Anterior cingulate cortex (tissue), 58 donors: ENCODE measurements at places on chromosomes 12 and 14.

DNA sequence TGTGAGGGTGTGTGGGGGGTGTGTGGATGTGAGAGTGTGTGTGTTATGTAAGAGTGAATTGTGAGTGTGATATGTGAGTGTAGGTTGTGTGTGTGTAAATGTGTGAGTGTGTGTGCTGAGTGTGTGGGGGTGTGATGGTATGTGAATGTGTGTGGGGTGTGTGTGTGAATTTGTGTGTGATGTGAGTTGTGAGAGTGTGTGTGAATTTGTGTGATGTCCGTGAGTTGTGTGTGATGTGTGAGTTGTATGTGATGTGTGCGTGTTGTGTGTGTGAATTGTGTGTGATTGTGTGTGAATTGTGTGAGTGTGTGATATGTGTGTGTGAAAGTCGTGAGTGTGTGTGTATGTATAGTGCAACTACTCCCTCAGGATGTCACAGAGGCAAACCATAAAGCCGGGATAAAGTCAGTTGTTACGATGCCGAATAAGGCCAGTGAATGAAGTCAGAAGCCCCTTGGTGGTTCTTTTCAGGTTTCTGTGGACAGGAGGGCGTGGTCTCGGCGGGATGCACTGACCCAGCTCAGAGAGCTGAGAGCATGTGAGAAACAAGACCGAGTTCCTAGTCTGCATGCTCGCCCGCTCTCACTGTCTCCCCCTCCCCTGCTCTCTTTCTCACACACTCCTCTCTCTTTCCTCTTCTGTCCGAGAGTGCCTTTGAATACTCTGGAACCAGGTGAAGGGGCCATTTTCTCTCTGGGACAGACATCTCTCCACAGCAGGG is 71.8 kb upstream of the MAX start:
- peak; percentile 25 for DNase-seq

DNA sequence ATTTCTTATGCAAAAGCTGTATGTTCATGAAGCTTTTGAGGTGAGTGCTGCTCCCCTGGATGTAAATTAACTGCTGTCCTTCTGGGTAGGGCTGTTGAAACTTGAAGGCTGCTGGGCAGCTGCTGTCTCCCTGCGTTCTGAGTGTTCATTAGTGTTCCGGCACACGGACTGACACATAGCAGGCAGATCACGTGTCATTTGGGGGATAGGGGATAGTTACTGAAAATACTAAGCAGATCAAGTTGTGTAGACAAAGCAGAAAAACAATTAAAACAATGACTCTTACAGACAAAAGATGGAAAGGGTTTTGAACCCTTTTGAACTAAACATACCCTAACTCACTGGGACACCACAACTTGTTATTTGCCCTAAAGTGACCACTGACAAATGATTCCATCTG is 82.5 kb downstream of the PRICKLE1 start:
- DNase-seq: no peak

DNA sequence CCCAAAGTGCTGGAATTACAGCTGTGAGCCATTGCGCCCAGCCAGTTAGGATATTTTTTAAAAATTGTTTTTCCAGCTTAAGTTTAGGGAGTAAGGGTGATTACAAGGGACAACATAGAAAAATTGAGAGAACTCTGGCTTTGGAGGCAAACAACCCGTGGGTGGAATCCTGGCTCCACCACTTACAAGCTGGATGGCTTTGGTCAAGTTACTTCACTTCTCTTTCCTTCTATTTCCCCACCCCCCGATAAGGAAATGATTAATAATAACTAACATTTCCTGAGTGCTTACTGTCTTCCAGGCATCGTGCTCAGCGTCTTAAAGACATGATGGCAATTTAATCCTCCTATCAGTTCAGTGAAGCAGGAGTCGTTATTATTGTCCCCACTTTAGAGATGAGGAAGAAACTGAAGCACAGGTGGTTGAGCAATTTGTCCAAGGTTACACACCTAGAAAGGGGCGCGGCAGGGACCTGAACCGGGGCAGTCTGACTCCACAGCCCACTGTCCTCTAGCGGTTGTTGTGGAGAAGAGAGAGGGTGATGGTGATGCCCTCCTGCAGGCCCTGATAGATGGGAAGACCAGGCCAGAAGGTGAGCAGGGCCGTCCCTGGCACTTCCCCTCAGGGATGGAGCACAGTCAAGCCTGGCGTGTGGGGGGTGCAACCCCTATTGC is 16.7 kb upstream of the FAIM2 start:
- DNase-seq: no peak

DNA sequence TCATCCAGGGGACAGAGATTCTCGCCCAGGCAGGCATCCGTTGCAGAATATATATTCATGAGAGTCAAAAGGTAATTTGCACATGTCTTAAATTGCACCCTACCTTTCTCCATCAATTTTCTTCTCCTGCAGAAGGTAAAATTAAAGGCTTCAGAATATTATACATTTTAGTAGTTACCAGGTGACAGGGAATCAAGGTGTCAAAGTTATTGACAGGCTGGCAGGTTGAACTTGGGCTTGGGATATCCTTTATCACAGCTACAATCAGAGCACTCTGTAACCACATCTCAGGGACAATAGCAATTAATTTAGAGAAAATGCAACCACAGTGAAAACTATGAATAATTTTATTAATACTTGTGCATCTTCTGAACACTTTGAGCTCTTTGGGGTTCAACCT is 66.9 kb upstream of the GSC start:
- no peak for DNase-seq

- DNase-seq: no peak
These were observed 13.0 kb upstream of the RIOX1 start for GRCh38 chr14:73477618-73478266.

DNA sequence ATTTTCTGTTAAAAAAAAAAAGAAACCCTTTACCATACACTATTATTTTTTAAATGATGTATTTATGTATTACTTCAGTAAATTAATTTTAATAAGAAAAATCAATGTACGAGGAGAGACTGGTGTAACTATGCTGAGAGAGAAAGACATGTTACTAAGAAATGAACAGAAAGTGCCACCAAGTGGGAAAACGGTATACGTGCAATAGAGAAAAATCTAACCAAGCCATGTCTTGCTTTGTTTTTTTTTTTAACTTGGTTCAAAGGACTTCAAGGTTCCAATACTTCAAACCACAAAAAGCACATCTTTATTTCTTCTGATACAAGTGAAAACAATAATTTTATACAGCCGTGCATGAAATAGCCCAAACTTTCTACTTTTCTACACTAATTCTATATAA is 22.9 kb downstream of the NDUFA12 start:
- DNase-seq: no peak

GRCh38 chr12:85425349-85425612 is 145.3 kb downstream of the ALX1 start:
- no peak for DNase-seq

- no peak for DNase-seq
These were observed 40.6 kb upstream of the RPH3A start for GRCh38 chr12:112750971-112751370.

DNA sequence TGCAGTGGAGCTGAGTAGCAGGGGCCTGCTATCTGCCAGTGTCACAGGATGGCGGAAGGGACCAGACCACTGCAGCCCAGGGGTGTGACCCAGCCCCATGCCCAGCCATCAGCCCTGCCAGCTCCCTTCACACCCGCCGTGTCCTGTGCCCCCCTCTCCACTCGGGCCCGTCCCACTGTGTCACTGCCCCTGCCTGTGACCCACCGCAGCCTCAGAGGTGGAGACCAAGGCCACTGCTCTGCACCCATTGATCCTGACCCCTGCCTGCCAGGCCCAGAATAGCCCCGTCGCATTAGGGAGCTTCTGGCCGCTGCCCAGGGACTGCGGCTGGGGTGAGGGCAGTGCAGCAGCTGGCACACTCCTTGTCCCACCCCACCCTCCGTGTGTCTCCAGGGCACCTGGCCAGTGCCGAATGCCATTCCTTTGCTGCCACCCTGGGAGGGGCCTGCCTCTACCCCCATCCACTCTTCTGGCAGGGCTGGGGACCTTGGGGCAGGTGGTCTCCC is 2.1 kb upstream of the CRIP2 start:
- DNase-seq: no peak

DNA sequence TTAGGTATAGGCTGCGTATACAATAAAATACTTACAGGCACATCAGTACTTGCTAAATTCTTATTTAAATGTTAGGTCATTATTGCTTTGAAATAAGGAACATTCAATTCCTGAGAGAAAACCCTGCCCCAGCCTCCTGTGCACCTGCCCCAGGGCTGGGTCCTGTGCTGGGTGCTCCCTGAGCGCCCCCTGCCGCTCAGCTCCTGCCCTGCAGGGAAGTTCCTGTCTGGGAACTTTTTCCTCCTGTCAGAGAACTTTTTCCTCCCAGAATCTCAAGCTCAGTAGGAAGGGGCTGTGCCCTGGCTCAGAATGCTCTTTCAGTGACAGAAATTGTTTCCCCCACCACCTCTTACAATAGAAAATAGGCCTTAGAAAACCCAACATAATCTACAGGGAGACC is 751.1 kb downstream of the TMEM121 start:
- DNase-seq: no peak

GRCh38 chr14:70168406-70168805 is 20.3 kb downstream of the SLC8A3 start:
- no peak for DNase-seq

GRCh38 chr14:68464711-68465110 is 328.2 kb downstream of the ZFP36L1 start:
- DNase-seq: no peak

DNA sequence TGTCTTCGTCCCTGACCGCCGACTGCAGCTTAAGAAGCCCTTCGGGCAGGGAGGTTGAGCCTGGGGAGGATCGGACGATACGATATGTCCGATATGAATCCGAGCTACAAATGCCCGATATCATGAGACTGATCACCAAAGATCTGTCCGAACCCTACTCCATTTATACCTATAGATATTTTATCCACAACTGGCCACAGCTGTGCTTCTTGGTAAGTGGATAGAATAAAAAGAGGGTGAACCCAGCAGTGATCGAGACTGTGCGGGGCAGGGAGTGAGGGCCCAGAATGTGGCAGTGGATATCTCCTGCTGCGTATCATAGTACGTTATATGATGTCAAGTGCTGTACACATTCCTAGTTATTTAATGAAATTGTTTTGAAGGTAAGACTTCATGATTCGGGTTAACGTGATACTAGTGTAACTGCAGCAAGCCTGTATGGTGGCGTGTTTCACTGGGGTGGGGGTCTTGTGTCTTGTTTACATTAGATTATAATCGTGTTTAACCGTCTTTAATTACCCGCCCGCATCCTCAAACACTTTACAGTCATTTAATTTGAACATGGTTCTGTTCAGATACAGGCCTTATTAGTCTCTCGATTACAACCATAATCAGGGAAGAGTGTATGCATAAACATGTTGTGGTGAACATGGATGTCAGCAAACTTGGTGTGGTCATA is 1.3 kb downstream of the NAA30 start:
- no peak for DNase-seq

DNA sequence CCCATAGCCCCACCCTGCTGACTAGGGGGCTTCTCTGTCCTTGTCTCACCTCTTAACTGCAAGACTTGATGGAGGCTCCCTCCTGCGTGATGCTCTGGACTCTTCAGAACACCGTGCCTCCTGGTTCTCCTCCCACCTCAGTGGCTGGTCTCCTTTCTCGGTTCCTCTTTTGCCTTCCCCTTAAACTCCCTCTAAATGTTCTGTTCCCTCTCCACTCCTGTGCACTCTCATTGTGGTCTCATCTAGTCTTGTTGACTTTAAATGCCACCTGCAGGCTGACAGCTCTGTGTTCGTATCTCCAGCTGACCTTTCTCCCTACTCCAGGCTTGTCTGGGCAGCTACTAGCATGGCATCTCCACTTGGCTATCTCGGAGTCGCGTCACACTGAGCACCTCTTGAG is 28.3 kb downstream of the DYNC1H1 start:
- no peak for DNase-seq

DNA sequence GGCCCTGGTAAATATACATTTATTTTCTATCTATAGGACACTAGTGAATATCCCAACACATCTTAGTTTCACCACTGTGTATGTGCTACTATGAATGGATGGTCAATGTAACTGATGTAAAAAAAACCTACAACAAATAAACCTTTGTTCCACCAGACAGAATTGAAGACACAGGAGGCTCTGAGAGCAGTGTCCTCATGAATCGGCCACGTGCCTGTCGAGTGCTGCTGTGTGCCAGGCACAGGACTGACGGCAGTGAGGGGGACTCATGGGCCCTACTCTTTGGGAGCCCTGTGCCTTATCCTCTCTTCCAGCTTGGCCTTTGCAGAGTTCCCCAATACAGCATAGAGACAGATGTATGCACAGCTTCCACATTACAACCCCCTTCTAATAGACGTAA is 18.2 kb downstream of the CINP start:
- DNase-seq: peak; percentile 69

DNA sequence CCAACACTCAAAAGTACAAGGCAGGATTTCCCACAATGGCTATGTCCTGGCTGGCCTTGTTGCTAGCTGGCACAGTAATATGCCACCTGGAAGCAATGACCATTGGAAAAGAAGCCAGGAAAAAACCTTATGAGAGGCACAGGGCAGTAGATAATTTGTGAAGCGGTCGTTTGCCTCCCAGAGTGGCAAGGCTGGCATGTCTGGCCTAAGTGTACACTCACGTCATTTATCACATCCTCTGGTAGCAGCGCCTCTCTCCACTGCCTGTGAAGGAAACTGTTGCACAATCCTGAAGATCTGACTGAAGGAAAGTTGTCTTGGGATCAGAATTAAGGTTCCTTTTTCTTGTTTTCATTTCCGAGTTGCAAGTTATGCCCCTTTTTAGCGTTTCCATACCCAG is 408.5 kb downstream of the ZFP36L1 start:
- DNase-seq: peak; percentile 61

GRCh38 chr12:132940071-132940719 is 15.9 kb downstream of the ZNF605 start:
- no peak for DNase-seq

- no peak for DNase-seq
These were observed 44.1 kb downstream of the TSPAN11 start for GRCh38 chr12:30970559-30971197.

GRCh38 chr12:78290606-78291345 is 460.1 kb downstream of the NAV3 start:
- DNase-seq: no peak

- no peak for DNase-seq
These were observed 107.3 kb downstream of the SLC38A4 start for GRCh38 chr12:46718495-46718894.

DNA sequence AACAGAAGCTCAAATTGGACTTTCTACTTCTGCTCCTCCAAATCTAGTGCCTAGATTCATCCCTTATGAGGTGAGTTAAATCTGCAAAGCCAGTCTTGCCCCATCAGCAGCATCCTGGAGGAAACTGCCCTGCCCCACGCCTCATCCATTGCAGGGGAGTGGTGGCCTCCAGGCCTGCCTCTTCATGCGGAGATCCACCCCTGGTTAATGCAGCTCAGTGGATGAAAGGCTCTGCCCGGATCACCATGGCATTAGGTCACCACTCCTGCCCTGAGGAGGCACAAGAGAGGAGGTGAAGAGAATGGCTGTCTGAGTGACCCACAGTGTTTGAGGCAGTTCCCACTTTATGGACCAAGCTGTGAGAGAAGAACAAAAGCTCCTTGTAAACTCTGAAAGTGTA is 218.1 kb downstream of the C12orf75 start:
- no peak for DNase-seq

- no peak for DNase-seq
These were observed 402.9 kb downstream of the ZFP36L1 start for GRCh38 chr14:68389943-68390342.
